ENCODE measurements at places on chromosomes 12 and 14. TPM values are rescaled to one million over a fixed set of nuclear protein-coding genes. Genes with fewer than 3 reads are reported as not detected.

Gene OR10P1
- total RNA-seq, result not detected

Gene SYCP3
- not detected for total RNA-seq

Gene OTUB2
- total RNA-seq, result 1.9 TPM

Gene TRAF3
- total RNA-seq, result 18.6 TPM

Gene GLT1D1
- not detected for total RNA-seq

Gene FAM177A1
- total RNA-seq, result 56.4 TPM

Gene PRDM4
- 18.3 TPM for total RNA-seq

Gene MYF6
- total RNA-seq, result not detected

Gene KRT7
- 5.7 TPM for total RNA-seq

Gene SDR9C7
- not detected for total RNA-seq

Gene RNASE3
- not detected for total RNA-seq

Gene CATSPERB
- 0.11 TPM for total RNA-seq

Gene RIPK3
- total RNA-seq, result 2.2 TPM

Gene TRIM9
- total RNA-seq, result 0.32 TPM

Gene RNASE2
- not detected for total RNA-seq

Gene DDX54
- total RNA-seq, result 34.9 TPM

Gene PZP
- total RNA-seq, result not detected

Gene LTB4R2
- total RNA-seq, result 6.8 TPM

Gene APOLD1
- 5.2 TPM for total RNA-seq

Gene FAM161B
- total RNA-seq, result 6.5 TPM

Gene SALL2
- total RNA-seq, result 2.7 TPM

Gene ASCL1
- total RNA-seq, result not detected

Gene RAB3IP
- 2.5 TPM for total RNA-seq

Gene ZNF385A
- total RNA-seq, result 1.6 TPM

Gene MANSC1
- 2.5 TPM for total RNA-seq

Gene ZNF839
- total RNA-seq, result 8.4 TPM

Gene SMOC1
- total RNA-seq, result 4.6 TPM

Gene EID3
- 9.0 TPM for total RNA-seq

Gene RAD9B
- 0.97 TPM for total RNA-seq

Gene DHRS4
- total RNA-seq, result 23.0 TPM

Gene ACTR6
- total RNA-seq, result 36.3 TPM

Gene SLCO1A2
- not detected for total RNA-seq

Gene KLRG1
- not detected for total RNA-seq

Gene KCNA1
- not detected for total RNA-seq

Gene GNPTAB
- 23.3 TPM for total RNA-seq

Gene FOXA1
- not detected for total RNA-seq

Gene C1QL4
- not detected for total RNA-seq

Gene GSG1
- total RNA-seq, result 1.3 TPM

Gene KLHDC1
- total RNA-seq, result 5.0 TPM

Gene KRT72
- total RNA-seq, result not detected

Gene SPTB
- 0.11 TPM for total RNA-seq

Gene ACSM4
- total RNA-seq, result not detected

Gene IL22
- total RNA-seq, result not detected

Gene E2F7
- 2.5 TPM for total RNA-seq

Gene EIF2S1
- total RNA-seq, result 273 TPM
